Natural killer cell treated with Interleukin-12 subunit alpha and Interleukin-12 subunit beta and Interleukin-15 and Interleukin-18, amount 100 ng/mL, for 72 hours (primary cell): ENCODE measurements at places on chromosomes 4 and X. TPM values are rescaled to one million over a fixed set of nuclear protein-coding genes. Genes with fewer than 3 reads are reported as not detected.

- no peak overlapping the region for H3K27ac ChIP-seq
- no peaks in the 10 kb centered on the region for H3K4me1 ChIP-seq
- DNase-seq: no peak
- H3K4me3 ChIP-seq: no peak overlapping the region
- H3K36me3 ChIP-seq: no peaks in the 10 kb centered on the region
These were observed 25.7 kb downstream of the LAS1L start for GRCh38 chrX:65508851-65509250.

GRCh38 chrX:9942086-9942485 is 25.1 kb upstream of the CLDN34 start:
- H3K27ac ChIP-seq: peak overlapping the region; percentile 66
- peak overlapping the region; percentile 53 for H3K4me3 ChIP-seq
- peak; percentile 82 for DNase-seq
- peaks cover 26% of the 10 kb centered on the region for H3K4me1 ChIP-seq

DNA sequence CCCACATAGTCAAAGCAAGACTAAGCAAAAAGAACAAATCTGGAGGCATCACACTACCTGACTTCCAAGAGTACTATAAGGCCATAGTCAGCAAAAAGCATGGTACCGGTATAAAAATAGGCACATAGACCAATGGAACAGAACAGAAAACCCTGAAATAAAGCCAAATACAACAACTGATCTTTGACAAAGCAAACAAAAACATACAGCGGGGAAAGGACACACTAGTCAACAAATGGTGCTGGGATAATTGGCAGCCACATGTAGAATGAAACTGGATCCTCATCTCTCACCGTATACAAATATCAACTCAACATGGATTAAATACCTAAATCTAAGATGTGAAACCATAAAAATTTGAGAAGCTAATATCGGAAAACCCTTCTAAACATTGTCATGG is 819.3 kb upstream of the FRG1 start:
- H3K4me3 ChIP-seq: no peak overlapping the region
- peaks cover 7% of the 10 kb centered on the region for H3K36me3 ChIP-seq
- no peak for DNase-seq
- H3K27me3 ChIP-seq: no peaks in the 10 kb centered on the region

DNA sequence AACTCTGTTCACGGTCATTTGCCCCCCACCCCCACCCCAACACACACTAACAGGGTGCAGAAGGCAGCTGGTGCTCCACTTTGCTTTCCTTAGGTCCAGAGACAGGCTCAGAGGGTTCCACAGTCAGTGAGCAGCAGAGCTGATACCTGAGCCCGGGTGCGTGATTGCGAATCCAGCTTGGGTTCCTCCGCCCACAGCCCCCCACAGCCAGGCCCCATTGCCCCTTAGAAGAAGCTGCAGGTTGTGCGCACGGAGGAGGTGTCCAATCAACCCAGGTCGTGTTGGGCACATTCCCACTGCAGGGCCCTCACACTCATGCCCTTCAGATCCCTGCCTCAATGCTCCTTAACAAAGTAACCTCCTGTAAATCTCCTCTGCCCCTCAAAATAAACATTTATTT is 85.0 kb downstream of the WFS1 start:
- H3K27me3 ChIP-seq: peaks cover 15% of the 10 kb centered on the region
- no peak overlapping the region for H3K4me3 ChIP-seq
- H3K36me3 ChIP-seq: no peaks in the 10 kb centered on the region
- DNase-seq: no peak
- no peak overlapping the region for H3K27ac ChIP-seq

GRCh38 chr4:82388405-82388804 is 14.6 kb upstream of the HNRNPD start:
- no peak overlapping the region for H3K4me3 ChIP-seq
- H3K27me3 ChIP-seq: peaks cover 4% of the 10 kb centered on the region
- H3K4me1 ChIP-seq: no peaks in the 10 kb centered on the region
- no peak for DNase-seq
- no peaks in the 10 kb centered on the region for H3K36me3 ChIP-seq

- H3K27me3 ChIP-seq: no peaks in the 10 kb centered on the region
- no peaks in the 10 kb centered on the region for H3K4me1 ChIP-seq
- DNase-seq: no peak
- no peak overlapping the region for H3K4me3 ChIP-seq
- no peak overlapping the region for H3K27ac ChIP-seq
These were observed 5.1 kb upstream of the TREX2 start for GRCh38 chrX:153450949-153451277.

DNA sequence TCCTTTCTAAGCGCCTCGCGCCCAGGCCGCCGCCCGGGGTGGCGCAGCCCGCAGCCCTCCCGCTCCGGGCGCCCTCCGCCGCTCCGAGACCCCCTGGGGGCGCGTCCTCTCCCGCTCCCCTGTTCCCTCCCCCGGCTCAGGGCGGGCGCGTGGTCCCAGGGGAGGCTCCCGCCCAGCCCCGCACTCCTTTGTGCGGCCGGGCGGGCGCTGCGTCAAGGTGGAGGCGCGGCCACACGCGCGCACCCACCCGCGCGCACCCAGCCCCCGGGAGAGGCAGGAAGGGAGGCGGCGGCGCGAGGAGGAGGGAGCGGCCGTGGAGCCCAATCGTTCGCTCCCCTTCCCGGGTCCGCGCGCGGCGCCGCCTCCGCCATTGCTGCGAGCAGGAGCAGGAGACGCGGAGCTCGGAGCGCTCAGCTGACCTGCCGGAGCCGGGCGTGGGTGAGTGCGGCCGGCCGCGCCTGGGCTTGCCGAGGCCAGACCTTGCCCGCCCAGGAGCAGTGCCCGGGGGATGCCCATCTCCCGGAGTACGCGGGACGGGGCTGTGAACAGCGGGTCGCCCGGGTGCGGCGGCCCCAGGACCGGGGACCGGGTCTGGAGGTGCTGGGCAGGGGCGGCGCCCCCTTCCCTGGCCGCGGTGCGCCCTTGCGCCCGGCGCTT is at the start of gene NSG1:
NSG1 (plus strand) TSS at position 367 of the 657 bp plus-strand sequence. CDS start 528 bp downstream, outside the sequence.
- no peak within 1 kb of the TSS for H3K4me3 ChIP-seq
- H3K36me3 ChIP-seq: no peaks in the 10 kb centered on the region
- DNase-seq: no peak

- DNase-seq: no peak
These were observed 50.8 kb downstream of the ANAPC4 start for GRCh38 chr4:25427871-25428270.

- peaks cover 2% of the 10 kb centered on the region for H3K27me3 ChIP-seq
- no peak for DNase-seq
- H3K4me3 ChIP-seq: no peak overlapping the region
- H3K4me1 ChIP-seq: no peaks in the 10 kb centered on the region
- H3K27ac ChIP-seq: no peak overlapping the region
- H3K36me3 ChIP-seq: no peaks in the 10 kb centered on the region
These were observed 214.6 kb downstream of the FRMPD4 start for GRCh38 chrX:12352922-12353321.

DNA sequence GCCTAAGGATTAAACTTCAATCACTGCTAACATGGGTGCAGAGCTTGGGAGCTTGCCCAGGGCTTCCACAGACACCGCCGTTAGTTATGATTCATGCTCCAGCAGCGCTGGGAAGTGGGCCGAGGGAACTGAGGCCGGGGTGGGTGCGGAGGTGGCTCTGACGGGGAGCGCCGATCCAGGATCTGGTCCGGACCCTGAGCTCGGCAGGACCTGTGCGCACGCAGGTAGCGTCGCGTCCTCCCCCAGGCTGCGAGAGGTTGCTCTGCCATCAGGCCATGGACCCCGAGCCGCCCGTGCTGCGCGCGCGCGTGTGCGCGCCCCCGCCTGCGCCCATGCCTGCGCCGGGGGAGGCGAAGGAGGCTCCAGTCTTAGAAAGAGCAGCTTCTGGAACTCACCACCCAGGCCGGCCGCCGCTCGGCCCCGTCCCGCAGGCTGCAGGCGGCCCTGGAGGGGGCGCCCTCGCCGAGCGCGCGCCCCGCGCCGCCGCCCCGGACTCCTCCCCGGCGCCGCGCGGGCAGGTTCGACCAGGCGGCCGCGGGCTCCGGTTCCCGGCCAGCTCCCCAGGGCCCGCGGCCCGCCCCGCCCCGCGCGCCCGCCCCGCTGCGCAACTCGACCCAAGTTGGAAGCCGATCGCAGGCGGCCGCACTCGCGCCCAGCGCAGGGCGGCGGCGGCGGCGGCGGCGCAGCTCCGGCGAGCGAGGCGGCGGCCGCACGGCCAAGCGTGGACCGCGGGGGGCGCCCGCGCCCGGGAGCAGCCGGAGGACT is 732 bp upstream of the ADRA2C start:
- no peak overlapping the region for H3K4me3 ChIP-seq
- H3K27me3 ChIP-seq: peaks cover 12% of the 10 kb centered on the region
- H3K4me1 ChIP-seq: peaks cover 7% of the 10 kb centered on the region
- no peak overlapping the region for H3K27ac ChIP-seq

- no peaks in the 10 kb centered on the region for H3K36me3 ChIP-seq
- DNase-seq: no peak
- H3K4me1 ChIP-seq: no peaks in the 10 kb centered on the region
- no peak overlapping the region for H3K4me3 ChIP-seq
- H3K27me3 ChIP-seq: no peaks in the 10 kb centered on the region
These were observed 32.5 kb downstream of the SCML1 start for GRCh38 chrX:17769701-17770269.

DNA sequence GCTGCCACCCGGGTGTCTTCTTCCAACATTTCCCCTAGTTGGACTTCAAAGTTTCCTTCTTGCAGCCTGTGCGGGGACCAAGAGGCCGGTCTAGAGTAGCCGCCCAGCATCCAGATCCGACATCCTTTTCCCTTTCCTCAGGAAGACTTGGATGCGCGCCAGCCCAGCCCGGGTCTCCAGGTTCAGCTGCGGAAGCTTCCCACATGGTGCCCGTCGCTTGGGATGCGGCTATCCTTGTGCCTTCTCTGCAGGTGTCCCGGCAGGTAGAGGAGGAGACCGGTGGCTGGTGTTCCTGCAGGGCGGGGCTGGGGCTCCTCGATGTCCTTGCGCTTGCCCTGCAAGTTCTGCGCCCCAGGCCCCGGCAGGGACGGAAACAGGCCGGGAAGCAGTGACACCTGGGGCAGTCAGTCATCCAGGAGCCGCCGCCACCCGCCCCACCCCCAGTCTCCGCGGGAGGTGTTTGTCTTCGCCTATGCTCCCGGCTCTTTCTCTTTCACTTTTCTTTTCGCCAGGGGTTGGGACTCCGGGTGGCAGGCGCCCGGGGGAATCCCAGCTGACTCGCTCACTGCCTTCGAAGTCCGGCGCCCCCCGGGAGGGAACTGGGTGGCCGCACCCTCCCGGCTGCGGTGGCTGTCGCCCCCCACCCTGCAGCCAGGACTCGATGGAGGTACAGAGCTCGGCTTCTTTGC is at the start of gene IL15:
IL15 (plus strand) TSS at position 502 of the 689 bp plus-strand sequence. CDS start 82,882 bp downstream, outside the sequence.
- H3K4me1 ChIP-seq: peaks cover 29% of the 10 kb centered on the region
- no peaks in the 10 kb centered on the region for H3K27me3 ChIP-seq
- peak within 1 kb of the TSS; percentile 89 for H3K27ac ChIP-seq

DNA sequence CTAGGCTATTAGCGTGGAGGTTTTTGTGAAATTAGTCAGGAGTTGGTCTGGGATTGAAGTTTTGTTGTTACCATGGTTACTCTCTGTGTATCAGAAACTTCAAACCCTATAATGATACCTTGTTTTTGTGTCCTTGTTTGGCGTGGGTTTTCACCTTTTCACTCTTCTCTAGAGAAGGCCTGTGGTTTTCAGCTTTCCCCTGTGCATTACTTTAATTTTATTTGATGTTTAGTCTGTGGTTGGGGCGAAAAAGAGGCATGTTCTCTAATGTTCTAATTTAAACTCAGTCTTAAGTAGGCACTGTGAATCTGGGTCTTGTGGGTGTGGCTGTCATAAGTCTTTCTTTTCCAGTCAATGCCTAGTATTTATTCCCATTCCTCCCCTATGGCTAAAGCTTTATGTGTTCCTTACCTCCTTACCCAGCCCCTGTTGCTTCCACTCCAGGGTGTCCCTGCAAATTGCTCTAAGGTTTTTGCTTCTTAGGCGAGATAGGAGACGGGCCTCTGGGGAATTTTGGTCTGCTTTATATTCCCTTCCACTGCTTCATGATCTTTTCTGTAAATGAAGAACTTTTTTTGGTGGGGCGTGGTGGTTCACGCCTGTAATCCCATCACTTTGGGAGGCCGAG is 326.3 kb upstream of the ZCCHC13 start:
- peak overlapping the region; percentile 40 for H3K27ac ChIP-seq
- no peak overlapping the region for H3K4me3 ChIP-seq
- H3K4me1 ChIP-seq: peaks cover 12% of the 10 kb centered on the region
- no peaks in the 10 kb centered on the region for H3K27me3 ChIP-seq
- no peak for DNase-seq

- H3K4me3 ChIP-seq: no peak overlapping the region
- no peaks in the 10 kb centered on the region for H3K36me3 ChIP-seq
- peaks cover 10% of the 10 kb centered on the region for H3K27me3 ChIP-seq
- H3K4me1 ChIP-seq: no peaks in the 10 kb centered on the region
- H3K27ac ChIP-seq: no peak overlapping the region
- DNase-seq: no peak
These were observed 25.7 kb upstream of the XIAP start for GRCh38 chrX:123834116-123834515.

DNA sequence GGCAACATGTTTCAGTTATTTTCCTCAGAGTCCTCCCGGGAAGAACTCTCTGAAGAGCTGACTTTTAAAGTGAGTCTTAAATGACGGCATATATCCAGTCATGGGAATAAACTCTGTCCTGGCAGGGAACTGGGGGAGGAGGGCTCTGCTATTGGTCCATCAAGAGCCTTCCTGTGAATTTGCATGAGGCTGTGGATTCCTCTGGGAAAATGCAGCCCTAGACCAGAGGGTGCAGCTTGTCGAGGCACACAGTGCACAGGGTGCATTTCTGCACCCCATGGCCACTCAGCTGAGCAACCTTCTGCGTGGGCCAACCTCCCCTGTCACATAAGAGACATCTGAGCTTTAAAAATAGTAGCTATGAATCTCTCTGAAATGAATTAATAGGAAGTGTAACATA is 360.0 kb downstream of the GALNTL6 start:
- H3K4me1 ChIP-seq: no peaks in the 10 kb centered on the region
- H3K27ac ChIP-seq: no peak overlapping the region
- no peak for DNase-seq
- no peaks in the 10 kb centered on the region for H3K36me3 ChIP-seq
- no peak overlapping the region for H3K4me3 ChIP-seq

DNA sequence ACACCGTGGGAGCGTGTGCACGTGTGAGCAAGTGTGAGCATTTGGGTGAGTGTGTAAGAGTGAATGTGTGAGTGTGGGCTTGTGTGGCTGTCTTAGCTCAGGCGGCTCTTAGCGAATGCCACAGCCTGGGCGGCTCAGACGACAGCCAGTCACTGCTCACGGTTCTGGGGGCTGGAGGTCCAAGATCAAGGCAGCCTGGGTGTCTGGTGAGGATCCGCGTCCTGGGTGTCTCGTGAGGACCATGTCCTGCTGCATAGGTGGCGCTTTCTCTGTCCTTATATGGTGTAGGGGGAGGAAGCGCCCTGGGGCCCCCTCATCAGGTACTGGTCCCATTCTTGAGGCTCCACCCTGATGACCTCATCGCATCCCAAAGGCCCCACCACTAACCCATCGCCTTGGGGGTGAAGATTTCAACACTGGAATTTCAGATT is 4.5 kb downstream of the DOK7 start:
- H3K27ac ChIP-seq: no peak overlapping the region
- peaks cover 9% of the 10 kb centered on the region for H3K27me3 ChIP-seq
- H3K36me3 ChIP-seq: no peaks in the 10 kb centered on the region
- no peak overlapping the region for H3K4me3 ChIP-seq
- DNase-seq: no peak
- no peaks in the 10 kb centered on the region for H3K4me1 ChIP-seq

- no peak overlapping the region for H3K4me3 ChIP-seq
- H3K27me3 ChIP-seq: no peaks in the 10 kb centered on the region
- DNase-seq: no peak
- H3K4me1 ChIP-seq: no peaks in the 10 kb centered on the region
These were observed 434.9 kb downstream of the ARHGAP24 start for GRCh38 chr4:85909851-85910250.

The CT83 gene
- not detected for total RNA-seq

The BMX gene
- total RNA-seq: not detected

The TMEM35A gene
- total RNA-seq: not detected

The RASSF6 gene
- total RNA-seq: not detected

The HEPH gene
- not detected for total RNA-seq

The GAB3 gene
- 20.3 TPM for total RNA-seq

The AMBN gene
- total RNA-seq: not detected

The TMEM150C gene
- not detected for total RNA-seq

The NALF2 gene
- total RNA-seq: not detected
